ENCODE measurements at places on chromosomes 3 and 15. TPM values are rescaled to one million over a fixed set of nuclear protein-coding genes. Genes with fewer than 3 reads are reported as not detected.

MEX3B gene
- total RNA-seq, result 9.1 TPM

THRB gene
- total RNA-seq, result 3.4 TPM

RBP2 gene
- total RNA-seq, result not detected

DNA sequence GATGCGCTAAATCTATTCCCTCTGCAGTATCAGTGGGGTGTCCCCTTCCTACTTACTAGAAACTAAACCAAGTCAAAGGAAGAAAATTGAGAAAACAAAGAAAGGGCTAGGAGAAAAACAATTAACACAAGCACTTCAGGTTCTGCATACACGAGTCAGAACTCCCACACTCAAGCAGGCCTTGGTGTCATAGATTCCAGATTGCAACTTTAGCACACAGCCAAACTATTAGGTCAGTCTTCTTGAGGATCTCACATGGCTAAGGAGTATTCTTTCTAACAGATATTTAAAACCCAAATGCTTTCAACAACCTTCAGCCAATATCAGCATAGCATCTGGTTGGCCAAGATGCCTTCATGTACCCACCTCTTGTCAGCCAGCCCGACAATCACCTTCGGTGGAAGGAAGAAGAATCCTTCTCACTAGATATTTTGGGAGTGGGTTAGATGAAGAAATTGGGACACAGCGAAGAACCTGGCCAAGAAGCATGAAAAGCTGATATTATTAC lies 340.0 kb downstream of the VPS13C start:
- no peak for DNase-seq

GOLGA6B gene
- total RNA-seq, result 0.21 TPM

AHSG gene
- total RNA-seq, result not detected

- no peak for DNase-seq
Observed at GRCh38 chr3:34000301-34000700, 201.9 kb downstream of the PDCD6IP start.

DNA sequence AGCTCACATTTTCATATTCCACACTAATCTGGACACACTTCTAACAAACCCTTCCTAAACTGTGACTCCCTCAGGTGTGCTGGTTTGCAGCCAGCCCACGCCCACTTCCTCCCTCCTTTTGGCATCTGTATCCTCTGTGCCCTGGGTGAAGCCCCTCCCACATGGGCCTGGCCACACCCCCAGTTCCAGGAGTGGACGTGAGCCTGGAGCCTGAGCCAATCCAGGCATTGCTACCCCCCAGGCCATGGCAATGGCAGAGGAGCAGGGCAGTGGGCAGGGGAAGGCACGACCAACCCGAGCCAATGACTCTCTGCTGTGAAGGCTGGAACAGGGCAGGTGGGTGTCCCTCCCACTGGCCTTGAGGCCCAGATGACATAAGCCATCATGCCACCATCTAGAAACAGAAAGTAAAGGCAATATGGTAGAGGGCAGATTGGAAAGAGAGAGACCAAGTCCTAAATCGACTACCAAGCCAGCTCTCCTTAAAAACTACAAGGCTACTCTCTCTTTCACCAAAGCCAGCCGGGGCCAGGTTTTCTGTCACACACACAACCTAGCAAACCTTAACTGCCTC lies 18.6 kb downstream of the FAM174B start:
- peak; percentile 43 for DNase-seq

- DNase-seq, result no peak
Observed at GRCh38 chr3:40055361-40055760, 246.0 kb downstream of the MYRIP start.

- DNase-seq, result no peak
Observed at GRCh38 chr15:79092382-79092781, 1.8 kb upstream of the RASGRF1 start.

- no peak for DNase-seq
Observed at GRCh38 chr3:77232557-77232956, 192.7 kb downstream of the ROBO2 start.

DNA sequence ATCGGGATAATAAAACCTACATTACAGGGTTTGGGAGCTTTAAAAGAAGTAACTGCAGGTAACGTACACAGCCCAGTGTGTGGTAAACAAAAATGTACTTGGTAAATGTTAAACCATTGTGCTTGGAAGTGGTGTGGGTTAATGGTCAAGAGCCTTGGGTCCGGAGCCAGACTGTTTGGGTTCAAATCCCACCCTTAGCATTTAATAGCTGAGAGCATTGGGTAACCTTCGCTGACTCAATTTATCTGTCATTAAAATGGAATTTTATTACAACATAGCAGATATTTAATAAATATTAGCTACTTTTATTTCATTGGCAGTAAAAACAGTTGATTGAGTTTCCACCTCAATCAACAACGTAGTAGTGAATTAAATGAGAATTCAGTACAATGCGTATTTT lies 1.5 kb downstream of the FSTL1 start:
- no peak for DNase-seq

GRCh38 chr15:67143646-67144045 lies 78.2 kb downstream of the SMAD3 start:
- DNase-seq, result no peak

- no peak for DNase-seq
Observed at GRCh38 chr3:154536751-154537150, 106.8 kb upstream of the GPR149 start.

TPRG1 gene
- 4.5 TPM for total RNA-seq

DNA sequence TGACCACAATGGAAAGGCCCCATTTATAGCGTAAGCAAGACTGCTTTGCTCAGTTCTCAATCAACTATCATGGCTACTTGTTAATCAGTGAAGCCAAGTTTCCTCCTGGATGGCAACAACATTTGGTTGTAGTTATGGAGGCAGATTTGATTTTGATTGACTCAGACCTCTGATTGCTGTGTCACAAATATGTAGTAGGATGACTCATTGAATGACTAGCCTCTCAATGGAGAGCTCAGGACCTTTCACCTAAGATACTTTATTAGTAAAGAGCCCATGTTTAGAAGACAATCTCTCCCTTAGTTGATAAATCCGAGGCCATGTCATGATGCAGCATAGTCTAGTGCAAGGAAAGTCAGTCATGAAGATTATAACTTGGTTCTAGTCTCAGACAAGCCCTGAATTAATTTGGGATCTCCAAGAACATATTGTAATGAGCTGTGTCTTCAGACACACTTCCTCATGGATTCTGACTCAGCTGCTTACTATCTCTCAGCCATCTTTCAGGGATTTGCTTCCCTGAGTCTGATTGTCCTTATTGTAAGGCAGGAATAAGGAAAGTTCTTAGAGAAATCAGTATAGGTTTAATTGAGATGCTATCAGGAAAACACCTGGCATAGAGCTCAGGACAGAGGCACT lies 397.4 kb upstream of the TMCO5A start:
- DNase-seq, result no peak

DNA sequence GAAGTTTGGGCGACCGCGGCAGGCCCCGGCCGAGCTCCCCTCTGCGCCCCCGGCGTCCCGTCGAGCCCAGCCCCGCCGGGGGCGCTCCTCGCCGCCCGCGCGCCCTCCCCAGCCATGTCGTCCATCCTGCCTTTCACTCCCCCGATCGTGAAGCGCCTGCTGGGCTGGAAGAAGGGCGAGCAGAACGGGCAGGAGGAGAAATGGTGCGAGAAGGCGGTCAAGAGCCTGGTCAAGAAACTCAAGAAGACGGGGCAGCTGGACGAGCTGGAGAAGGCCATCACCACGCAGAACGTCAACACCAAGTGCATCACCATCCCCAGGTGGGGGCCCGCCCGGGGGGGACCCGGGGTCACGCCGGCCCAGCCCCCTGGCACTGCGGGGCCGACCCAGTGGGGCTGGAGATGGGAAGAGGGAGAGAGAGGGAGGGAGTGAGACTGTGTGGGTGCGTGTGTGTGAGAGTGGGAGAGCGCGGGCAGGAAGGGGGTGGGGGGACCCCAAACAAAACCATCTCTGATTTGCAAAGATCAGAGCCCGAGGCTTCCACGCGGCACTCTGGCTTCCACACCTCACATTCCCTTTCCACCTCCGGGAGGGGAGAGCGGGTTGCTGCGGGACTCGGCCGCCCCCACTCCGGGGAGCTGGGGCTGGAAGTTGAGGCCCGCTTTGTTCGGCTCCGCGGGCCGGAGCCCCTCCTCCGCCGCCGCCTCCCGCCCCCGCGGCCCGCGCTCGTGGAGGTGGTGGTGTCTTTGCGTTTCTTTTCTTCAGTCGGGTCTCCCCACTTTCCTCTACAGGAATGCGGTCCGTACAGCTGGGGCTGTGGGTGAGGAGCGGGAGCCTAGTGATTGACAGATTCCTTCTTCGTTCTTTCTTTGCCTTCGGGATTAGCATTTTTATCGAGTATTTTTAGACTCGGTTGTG lies 898 bp downstream of the SMAD3 start:
- peak; percentile 55 for DNase-seq

CCDC9B gene
- 25.4 TPM for total RNA-seq

DNA sequence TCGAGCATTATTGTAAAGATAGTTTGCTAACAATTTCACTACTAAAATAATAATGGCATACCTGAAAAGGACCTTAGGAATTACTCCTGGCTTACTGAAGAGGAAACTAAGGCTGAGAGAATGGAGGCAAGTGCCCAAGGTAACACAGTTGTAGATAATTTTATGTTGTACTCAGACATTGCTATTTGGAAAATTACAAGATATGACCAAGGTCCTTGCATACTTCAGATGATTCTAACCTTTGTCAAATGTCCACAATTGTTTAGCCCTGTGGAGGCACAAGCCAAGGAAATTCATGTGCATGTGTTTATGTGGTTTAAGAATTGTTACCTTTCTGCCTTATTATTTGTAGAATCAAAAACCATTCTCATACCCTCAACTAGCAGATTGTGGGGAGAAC lies 105.7 kb downstream of the TUSC7 start:
- no peak for DNase-seq

- DNase-seq, result no peak
Observed at GRCh38 chr3:140355481-140355880, 322.4 kb upstream of the TRIM42 start.

GRCh38 chr3:73719861-73720260 lies 95.1 kb upstream of the PDZRN3 start:
- DNase-seq, result no peak

DNA sequence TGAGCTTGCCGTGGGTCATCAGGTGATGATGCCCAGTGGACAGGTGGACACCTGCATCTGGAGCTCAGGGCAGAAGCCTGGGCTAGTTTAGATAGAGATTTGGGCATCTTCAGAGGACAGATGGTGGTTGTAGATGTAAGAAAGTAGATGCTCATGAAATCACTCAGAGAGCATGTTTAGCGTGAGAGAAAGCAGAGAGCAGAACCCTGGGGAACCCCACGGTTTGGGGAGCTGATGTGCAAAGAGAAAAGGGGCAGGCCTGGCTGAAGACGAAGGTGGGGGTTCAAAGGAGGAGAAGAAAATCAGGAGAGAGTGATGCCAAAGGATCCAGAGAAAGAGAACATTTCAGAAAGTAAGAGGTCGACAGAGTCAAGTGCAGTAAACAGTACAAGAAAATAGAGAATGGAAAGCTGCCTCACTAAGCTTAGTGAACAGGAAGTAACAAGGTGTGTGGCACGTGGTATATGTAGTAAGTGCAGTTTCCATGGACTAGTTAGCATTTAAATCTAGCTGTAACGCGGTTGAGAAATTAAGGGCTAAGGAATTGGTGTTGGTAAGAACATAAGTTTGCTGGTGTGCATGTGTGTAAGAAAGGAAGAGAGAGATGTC lies 13.5 kb downstream of the TIGIT start:
- no peak for DNase-seq

KAT2B gene
- total RNA-seq, result 32.3 TPM

- no peak for DNase-seq
Observed at GRCh38 chr3:25120665-25121064, 307.4 kb upstream of the RARB start.

ZNF80 gene
- total RNA-seq, result not detected

- DNase-seq, result no peak
Observed at GRCh38 chr15:35047528-35047927, 37.6 kb downstream of the NANOGP8 start.

DNA sequence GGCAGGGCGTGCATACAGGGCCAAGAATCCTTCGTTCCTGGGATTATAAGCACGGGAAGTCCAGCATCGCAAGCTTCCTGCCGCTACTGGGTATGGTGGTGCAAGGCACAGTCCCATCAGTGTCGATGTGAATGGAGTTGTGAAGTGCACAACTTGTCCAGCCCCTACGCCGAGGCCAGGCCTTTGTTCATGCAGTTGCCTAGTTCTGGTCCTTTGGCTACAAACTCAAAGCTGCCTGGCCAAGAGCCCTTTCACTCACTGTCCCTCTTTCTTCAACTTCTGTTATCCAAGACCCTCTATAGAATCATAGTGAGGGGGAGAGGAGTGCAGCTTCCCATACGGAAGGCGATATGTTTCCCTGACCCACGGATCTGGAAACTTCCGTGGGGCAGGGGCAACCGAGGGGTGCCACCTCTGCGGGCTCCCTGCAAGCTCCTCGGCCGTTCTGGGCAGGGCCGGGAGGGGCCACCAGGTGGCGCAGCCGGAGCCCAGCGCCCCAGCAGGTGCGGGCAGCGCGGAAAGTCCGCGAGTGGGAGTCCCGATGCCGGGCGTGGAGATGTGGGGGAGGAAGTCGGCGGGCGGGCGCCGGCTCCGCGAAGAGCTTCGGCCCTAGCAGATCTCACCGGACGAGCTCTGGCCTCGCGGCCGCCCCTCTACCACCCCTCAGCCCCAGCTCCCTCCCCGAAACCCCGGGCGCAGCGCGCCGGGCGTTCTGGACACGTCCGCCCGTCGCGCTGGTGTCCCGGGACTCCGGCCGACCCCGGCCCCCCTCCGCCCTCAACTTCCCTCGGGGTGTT lies 693 bp downstream of the RASGRP1 start:
- peak; percentile 69 for DNase-seq

GRCh38 chr15:42215913-42216829 lies 8.1 kb upstream of the VPS39 start:
- no peak for DNase-seq

CFAP91 gene
- 2.1 TPM for total RNA-seq

TTC23 gene
- total RNA-seq, result 43.1 TPM

DNA sequence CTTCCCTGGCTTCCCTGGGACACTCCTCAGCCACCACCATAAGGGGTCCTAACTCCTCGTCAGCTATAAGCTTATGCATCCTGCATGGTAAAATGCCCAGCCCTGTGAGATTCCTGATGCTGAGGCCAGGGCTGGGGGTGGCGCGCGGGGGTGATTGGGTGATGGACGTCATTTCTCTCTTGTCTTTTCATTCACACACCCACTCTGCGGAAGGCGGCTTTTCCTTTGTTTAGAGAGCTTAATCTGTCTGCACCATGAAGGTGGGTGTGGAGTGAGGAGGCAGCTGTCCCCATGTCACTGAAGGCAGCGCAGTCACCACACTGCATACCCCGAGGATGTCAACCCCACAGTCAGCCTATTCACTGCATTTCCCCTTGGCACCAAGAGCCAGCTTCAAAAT lies 110.0 kb upstream of the NSMCE3 start:
- DNase-seq, result peak; percentile 33
